ENCODE measurements at places on chromosomes 3 and 15.

DNA sequence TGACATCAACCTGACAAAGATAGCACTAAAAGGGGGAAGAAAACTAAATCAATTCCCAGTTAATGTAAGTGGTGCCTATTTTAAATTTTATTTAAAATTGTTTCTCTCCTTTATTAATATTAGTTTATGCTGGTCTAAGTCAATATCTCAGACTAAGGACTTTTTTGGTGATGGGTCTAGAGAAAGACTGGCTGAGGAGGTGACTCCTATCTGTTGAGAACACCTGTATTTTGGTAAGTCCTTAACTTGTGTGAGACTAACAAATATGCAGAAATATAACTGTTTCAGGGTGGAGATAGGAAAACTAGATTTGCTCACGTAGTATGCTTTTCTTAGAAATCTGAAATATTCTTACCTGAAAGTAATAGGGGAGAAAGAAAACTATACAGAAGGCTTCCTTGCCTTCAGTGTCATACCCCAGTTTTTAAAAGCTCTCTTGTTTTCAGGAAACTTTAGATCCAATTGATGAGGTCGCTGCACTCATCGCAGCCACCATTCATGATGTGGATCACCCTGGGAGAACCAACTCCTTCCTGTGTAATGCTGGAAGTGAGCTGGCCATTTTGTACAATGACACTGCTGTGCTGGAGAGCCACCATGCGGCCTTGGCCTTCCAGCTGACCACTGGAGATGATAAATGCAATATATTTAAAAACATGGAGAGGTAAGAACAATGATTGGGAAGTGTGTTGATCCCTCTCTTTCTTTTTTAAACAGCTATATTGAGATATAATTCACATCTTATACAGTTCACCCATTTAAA, 138.9 kb downstream of the PDE8A start:
- no peak for DNase-seq

GRCh38 chr3:138186803-138187295, 252 bp upstream of the ARMC8 start:
- DNase-seq, result peak; percentile 97

DNA sequence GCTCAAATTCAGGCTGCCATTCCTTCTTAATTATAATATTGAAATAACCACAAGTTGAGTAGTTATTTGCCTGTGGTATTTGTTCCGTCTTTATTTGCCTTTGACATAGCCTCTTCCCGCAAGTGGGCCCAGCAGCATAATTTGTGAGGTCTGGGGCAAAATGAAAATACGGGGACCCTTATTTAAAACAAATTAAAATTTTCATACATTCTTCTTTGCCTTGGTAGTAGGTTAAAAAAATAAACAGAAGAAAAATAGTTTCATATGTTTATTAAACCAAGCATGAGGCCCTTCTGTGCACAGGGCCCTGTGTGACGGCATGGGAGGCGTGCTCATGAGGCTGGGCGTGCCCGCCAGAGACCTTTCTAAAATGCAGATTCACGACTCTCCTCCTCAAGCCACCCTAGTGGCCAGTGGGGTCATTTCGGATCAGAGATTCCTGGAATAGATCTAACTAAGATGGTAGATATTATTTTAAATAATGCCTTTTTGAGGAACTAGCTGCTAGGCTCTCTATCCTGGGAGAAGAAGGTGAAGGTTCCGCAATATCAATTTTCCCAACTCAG, 35.4 kb downstream of the MASP1 start:
- DNase-seq, result no peak

GRCh38 chr3:161026612-161027510, 78.3 kb downstream of the B3GALNT1 start:
- no peak for DNase-seq

- peak; percentile 43 for DNase-seq
These were observed 88.3 kb upstream of the ADAMTSL3 start for GRCh38 chr15:83565553-83566159.

DNA sequence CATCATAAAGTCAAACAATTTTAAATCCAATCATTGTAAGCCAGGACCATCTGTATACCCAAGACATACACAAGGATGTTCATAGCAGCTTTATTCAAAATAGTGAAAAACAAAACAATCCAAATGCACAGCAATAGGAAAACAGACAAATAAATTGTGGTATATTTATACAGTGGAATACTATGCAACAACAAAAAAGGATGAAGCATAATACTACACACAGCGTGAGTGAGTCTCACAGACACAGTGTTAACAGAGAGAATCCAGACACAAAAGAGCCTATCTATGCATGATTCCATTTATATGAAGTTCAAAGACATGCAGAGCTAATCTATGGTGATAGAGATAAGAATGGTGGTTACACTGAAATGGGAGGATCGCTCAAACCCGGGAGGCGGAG, 5.6 kb upstream of the MUC20 start:
- DNase-seq, result peak; percentile 33

DNA sequence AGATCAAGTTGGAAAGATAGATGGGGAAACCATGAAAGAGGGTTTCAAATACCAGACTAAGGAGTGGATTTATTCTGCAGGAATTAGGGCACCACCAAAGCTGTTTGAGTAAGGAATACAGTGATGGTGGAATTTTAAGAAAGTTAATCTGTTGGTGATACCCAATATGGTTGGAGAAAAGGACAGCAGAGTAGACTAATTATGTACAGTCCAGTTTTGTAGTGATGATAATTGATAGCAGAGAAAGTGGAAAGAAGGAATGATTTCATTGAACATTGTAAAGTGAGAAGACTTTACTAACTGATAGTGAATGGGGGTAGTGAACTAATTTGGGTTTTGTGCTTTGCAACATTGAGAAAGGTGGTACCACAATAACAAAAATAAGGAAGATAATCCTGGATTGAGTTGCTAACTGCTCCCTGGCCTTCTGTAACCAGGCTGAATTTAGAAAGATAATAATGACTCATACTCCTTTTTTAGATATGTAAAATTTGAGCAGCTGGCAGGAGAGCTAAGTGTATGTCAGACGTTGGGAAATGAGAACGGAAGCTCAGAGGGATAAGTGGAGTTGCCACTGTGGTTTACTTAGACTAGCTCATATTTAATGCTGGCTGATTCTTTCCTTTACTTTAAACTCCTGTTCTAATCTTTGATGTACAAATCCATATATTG, 16.9 kb downstream of the TCAIM start:
- DNase-seq, result peak; percentile 29

GRCh38 chr3:31305340-31305739, 227.4 kb upstream of the STT3B start:
- no peak for DNase-seq

DNA sequence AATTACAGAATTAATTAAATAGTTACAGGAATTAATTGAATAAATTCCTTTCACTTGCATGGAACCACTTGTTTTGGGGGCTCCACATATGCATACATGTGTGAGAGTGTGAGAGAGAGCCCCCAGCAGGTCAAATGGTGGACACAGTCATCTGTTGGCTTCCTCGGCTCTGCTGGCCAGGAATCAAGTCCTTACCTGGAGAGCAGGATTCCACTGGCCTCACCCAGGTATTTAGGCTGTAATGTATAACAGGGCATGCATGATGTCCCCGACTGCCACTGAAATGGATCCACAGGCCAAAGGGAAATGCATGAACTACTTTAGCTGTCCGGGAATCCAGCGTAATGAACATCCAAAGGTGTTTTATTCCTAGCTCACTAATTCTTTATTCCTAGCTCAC, 139.7 kb upstream of the SMAD3 start:
- DNase-seq, result no peak

GRCh38 chr3:132788301-132788671, 66.1 kb upstream of the NPHP3 start:
- DNase-seq, result no peak

GRCh38 chr15:94327356-94327936, 96.1 kb downstream of the MCTP2 start:
- no peak for DNase-seq

DNA sequence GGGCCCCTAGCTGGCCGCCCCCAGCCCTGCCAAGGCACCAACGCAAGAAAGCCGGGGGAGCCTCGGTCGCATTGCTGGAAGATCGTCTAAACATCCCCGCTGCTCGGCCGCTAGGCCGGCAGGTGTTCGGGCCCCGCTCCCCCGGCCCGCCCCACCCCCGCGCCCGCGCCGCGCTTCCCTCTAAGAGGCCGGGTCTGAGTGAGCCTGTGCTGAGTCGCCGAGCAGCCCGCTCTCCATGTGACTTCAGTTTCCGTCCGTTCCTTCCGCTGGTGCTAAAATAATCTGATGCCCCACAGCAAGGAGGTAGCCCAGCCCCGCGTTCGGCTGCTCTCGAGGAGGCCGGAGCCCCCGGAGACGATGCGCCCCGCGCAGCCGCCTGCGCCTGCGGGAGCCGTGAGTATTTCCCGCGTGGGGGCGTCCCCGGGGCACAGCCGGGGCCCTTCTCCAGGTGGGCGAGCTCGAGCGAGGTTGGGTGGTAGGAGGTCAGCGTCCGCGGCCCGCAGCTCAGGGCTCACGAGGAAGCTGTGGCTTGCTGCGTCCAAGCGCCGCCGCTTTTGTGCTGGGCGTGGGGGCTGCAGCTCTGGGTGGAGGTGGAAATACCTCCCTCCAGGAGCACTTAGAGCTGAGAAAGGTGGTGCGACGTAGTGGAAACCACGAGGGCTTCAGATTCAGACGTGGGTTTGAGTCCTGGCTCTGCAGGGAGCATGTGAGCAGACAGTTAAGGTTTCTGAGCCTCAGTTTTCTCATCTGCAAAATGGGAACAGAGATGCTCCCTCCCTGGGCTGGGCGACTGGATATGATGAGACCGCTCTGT, at the start of gene NRROS:
NRROS (plus strand) TSS at position 212 of the 814 bp plus-strand sequence. CDS start 14,846 bp downstream, outside the sequence.
- no peak for DNase-seq

- no peak for DNase-seq
These were observed 22.0 kb upstream of the PLA2G4E start for GRCh38 chr15:42042602-42043400.

DNA sequence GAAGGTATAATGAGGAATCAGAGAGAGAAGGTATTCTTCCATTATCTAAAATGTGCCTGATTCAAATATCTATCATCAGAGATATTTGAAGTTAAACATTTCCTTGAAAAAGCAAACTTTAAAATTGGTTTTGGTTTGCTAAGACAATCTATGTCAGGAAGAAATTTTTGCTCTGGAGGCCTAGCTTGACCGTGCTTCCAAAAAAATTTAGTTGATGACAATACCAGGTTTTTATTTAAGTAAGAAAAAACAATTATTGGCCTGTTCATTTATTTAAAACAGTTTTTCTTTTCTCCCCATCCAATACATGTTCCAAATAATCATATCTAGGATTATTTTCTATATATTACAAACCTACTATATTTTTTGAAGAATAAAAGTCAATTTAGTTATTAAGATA, 75.3 kb downstream of the OTOL1 start:
- no peak for DNase-seq

- DNase-seq, result no peak
These were observed 58.1 kb upstream of the SATB1 start for GRCh38 chr3:18483226-18483625.

GRCh38 chr15:62118520-62119226, 46.4 kb downstream of the C2CD4B start:
- DNase-seq, result peak; percentile 60

DNA sequence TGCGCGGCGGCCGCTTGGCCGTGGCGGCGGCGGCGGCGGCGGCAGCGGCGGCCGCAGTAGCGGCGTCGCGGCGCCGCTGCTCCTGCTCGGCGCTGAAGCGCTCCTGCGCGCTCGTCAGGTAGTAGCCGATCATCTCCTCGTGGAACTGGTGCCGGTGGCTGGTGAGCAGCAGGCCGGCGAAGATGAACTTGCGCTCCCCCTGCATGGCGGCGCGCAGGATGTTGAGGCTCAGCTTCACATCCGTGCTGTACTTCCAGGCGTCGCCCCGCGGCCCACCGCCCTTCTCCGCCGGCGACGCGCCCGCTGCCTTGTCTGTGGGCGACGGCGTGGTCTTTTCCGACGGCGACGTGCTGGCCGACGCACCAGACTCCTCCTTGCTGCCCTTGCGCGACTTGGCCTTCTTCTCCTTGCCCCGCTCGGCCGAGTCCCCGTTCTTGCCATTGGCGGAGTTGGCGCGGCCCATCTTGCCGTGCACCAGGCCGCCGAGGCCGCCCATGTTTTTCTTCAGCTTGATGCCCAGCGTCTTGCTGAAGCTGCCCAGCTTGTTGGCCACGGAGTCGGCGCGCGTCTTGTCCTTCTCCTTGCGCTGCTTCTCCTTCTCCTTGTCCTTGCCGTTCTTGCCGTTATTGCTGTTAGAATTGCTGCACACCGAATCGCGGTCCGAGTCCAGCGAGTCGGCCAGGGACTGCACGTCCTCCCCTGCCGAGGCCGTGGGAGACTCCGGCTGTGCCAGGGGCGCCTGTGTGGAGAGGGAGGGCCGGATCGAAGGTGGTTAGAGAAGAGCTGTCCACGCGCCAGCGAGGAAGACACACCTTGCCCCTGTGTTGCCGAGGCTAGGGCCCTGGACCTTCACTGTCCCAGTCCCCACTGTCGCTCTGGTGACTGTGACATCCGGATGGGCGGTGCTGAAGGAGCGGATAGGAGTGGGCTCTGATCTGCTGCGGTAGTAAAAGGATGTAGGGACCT, 157.6 kb downstream of the KLF13 start:
- DNase-seq, result no peak

DNA sequence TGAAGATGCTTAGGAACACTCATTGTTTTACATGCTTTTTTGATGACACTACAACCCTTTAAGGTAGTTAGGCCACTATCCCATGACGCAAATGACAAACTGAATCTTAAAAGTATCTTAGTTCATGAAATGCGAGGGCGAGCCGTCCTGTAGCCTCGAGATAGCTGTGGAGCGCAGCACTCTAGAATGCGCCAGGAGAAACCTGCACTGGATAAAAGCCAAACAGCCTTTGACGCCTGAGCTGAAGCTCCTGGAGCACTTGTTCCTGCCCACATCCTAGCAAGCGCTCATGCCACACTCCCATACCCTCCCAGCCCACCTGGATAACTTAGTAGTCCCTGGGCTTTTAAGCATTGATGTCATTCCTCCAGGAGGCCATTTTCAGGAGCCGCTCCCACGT, 516.9 kb downstream of the GABRG3 start:
- DNase-seq, result no peak

GRCh38 chr3:57825116-57825515, 69.0 kb downstream of the SLMAP start:
- DNase-seq, result no peak

GRCh38 chr3:10949197-10949596, 43.4 kb upstream of the SLC6A1 start:
- DNase-seq, result no peak

DNA sequence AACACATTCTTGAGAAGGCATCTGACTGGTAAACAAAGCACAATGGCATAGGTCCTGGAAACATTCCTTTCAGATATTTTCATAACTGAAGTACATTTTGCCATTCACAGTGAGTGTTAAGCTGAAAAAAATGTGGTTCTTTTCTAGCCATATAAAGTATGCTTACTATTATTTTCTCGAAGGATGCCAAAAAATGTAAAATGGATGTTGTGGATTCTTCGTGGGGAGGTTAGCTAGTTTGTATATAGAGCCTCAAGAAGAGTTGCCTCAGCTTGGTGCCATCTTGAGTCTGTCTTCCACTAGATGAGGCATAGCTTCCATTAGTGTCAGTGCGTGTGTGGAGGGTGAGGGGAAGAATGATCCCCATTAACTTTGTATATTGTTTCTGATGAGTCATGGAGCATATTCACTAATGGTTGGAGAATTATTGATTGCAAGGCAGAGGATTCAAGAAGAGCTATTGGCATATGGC, 4.1 kb downstream of the MBNL1 start:
- DNase-seq, result no peak
